Fibroblast of lung (primary cell): ENCODE measurements at places on chromosomes 2 and 18. TPM values are rescaled to one million over a fixed set of nuclear protein-coding genes. Genes with fewer than 3 reads are reported as not detected.

ANKRD29 gene
- total RNA-seq = 4.1 and 6.9 TPM in 2 replicates

CDH20 gene
- total RNA-seq = 0.26 TPM in 1 of 2 replicates, not detected in the other

VAMP5 gene
- total RNA-seq = 45.5 and 69.5 TPM in 2 replicates

KIF3C gene
- total RNA-seq = 9.0 and 13.0 TPM in 2 replicates

DNA sequence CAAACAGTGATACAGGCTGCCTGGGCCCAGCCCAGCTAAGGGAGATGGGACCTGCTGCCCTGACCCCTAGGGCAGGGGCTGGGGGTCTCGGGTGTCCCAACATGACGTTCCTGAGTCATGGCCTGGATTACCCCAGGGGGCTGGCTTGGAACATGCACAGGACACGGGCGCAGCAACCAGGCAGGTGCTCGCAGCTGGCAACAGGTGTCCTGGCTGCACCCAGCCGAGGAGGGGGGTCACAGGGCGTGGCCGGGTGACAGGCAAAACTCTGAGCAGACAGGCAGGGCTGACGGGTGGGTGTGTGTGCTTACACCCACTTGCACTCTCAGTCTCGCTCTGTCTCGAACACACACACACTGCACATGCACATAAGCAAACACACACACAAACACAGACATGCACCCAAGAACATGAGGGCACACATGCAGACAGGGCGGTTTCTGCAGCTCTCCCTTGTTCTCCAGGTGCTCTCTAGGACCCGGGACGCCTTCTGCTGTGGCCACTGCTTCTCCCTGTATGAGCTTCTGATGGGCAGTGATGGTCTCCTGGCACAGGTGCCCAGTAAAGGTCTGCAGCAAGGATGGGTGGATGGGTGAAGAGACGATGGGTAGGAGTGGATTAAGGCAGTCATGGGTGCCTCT is 33.7 kb upstream of the TAF1B start:
- no peak for DNase-seq

- no peak for DNase-seq
Observed at GRCh38 chr2:190988910-190989309, 25.1 kb downstream of the STAT1 start.

GRCh38 chr2:189425676-189426075 is 15.6 kb upstream of the WDR75 start:
- DNase-seq = no peak

DNA sequence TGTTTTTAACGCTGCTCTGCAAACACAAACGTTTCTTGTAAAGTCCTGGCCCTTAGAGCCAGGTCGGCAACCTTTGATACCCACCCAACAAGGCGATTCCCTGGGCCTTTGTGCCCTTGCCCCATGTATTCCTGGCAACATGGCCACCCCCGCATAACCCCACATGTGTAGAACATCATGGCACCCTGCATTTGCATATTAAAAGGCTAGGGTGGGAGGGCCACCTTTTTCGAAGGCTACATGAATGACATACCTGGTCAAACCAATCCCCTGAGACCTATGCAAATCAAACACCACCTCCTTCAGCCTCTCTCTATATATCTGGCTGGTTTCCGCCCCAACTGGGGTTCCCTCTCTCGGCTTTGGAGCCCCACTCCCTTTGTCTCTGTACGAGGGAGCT is 105.2 kb downstream of the MYO5B start:
- DNase-seq = no peak

GRCh38 chr2:26011990-26012856 is 21.7 kb upstream of the RAB10 start:
- DNase-seq = peak; percentile 66

- no peak for DNase-seq
Observed at GRCh38 chr18:47716632-47717185, 213.8 kb downstream of the SMAD2 start.

- DNase-seq = no peak
Observed at GRCh38 chr2:26581266-26581990, 59.7 kb downstream of the CIB4 start.

- DNase-seq = no peak
Observed at GRCh38 chr2:38159191-38159590, 83.2 kb upstream of the CYP1B1 start.

GRCh38 chr2:207046724-207047123 is 107.4 kb downstream of the CPO start:
- peak; percentile 23 for DNase-seq
